ENCODE measurements at places on chromosomes 1 and 21.

DNA sequence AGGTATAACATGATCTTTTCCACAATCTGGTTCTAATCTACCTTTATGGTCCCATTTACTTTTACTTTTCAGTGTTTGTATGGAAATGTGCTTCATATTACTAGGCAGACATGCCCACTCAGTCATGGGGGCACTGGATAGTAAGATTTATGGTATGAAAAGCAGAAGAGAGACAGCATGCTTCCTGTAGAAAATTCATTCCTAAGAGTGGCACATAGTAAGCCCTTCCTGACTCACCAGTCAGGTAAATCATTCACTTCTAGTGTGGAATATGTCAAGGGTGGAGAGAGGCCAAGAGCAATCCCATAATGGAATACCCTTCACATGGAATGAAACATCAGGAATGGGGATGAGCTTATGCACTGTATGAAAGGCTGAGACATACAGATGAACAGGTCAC, 49.5 kb upstream of the BCL10 start:
- DNase-seq, result no peak

DNA sequence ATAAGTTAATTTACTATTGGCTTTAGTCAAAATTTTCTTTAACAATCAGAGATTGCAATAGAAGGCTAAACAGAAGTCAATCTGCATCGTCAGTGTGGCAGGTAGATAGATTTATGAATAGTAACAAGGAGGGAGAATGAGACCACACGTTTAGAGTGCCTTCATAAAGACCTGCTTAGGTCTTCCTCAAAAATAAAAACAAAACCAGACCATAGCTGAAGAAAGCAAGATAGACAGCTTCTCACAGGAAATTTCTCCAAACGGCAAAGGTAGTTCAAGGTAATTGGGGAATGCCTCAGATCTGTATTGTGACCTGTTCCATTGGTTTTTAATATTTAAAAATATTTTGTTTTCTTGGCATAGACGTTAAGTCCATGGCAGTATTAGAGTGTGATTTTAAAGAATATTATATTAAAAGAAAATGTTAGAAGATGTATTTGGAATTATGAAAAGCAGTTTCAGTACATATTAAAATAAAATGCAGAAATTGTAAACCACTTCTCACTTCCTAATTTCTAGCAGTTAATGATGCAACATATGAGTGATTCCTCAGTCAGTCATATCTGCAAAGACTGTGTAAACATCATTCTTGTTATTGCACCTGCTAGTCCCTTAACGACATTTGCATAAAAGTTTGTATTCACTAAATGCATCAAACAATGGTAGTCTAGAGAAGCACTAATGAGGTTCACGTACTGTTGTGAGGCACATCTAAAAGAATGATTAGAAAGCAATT, 278.0 kb downstream of the HLX start:
- DNase-seq, result no peak

GRCh38 chr1:232844791-232845190, 39.6 kb downstream of the MAP10 start:
- no peak for DNase-seq

DNA sequence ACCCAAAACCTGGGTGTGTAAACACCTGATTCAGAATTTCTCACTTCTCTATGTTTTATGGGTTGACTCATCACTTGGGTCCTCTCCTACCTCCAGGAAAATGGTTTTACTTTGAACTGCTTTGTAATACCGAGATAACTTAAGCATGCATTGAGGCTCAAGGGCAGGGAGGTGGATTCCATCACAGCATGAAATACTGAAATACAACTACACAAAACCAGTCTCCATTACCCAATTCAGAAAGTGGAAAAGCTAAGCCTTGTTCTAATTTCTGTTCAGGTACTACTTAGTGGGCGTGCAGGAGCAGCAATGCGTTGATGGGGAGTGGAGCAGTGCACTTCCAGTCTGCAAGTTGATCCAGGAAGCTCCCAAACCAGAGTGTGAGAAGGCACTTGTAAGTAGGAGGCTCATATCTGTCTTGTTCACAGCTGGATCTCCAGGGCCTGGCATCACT, 6.1 kb upstream of the C4BPA start:
- no peak for DNase-seq

DNA sequence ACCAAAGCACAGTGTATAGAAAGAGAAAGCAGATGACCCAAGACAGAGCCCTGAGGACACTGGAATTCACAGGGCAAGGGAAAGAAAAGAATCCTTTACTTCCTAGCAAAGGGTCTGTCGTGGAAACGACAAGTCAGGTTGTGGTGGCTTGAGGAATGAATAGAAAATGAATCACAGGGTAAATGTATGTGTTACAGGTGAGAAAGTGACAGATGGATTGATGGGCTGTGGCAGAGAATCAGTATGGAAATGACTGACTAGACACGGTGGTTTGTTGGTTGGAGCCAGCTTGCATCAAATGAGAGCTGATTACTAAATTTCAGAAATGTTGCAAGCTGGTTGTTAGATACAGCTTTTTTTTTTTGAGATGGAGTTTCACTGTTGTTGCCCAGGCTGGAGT, 46.9 kb downstream of the PTP4A2 start:
- no peak for DNase-seq

GRCh38 chr1:67200755-67201154, 34.5 kb downstream of the IL23R start:
- no peak for DNase-seq

- DNase-seq, result no peak
These were observed 45.7 kb downstream of the NAV1 start for GRCh38 chr1:201584471-201585092.
